ENCODE measurements at places on chromosomes 13 and 19. TPM values are rescaled to one million over a fixed set of nuclear protein-coding genes. Genes with fewer than 3 reads are reported as not detected.

SIGLEC12 gene
- total RNA-seq, result 0.34 TPM

CASP14 gene
- not detected for total RNA-seq

CDKN2D gene
- total RNA-seq, result 21.2 TPM

NKPD1 gene
- 0.40 TPM for total RNA-seq

MBD3L2 gene
- not detected for total RNA-seq

SOX21 gene
- total RNA-seq, result not detected
